WTC11 (cell line): ENCODE measurements at places on chromosomes 5 and 9.

GRCh38 chr5:14038341-14038959 is 94.0 kb upstream of the DNAH5 start:
- no peak for DNase-seq

- no peak for DNase-seq
These were observed 9.3 kb upstream of the EDIL3 start for GRCh38 chr5:84393969-84394368.

GRCh38 chr5:14066326-14066725 is 76.8 kb upstream of the TRIO start:
- DNase-seq, result no peak

- no peak for DNase-seq
These were observed 85.8 kb downstream of the NUDT12 start for GRCh38 chr5:103476811-103477210.
